ENCODE measurements at places on chromosomes 5 and 9. TPM values are rescaled to one million over a fixed set of nuclear protein-coding genes. Genes with fewer than 3 reads are reported as not detected.
A peak's percentile ranks its signal among the peaks of the same experiment; 100 is the strongest.

The PCDHB13 gene
- total RNA-seq: 3.8 TPM

The ENTREP1 gene
- not detected for total RNA-seq

The NUDT12 gene
- total RNA-seq: 7.4 TPM

The FBXL7 gene
- 18.1 TPM for total RNA-seq

The FCHSD1 gene
- 21.5 TPM for total RNA-seq

DNA sequence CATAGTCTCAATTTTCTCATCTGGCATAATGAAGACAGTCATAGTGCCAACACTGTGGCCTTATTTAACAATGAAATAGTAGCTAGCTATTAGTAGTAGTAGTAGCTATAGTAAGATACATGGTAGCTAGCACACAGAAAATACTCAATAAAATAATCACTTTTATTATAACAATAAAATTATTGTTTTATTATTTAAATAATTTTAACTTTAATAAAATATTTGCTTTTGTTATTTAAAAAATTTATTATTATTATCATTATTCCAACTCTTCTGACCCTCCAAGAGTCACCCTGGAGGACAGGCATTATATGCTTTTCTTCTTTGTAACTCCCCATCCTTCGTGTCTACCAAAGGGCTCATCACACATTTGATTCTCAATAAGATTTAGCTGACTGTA lies 252.1 kb downstream of the TRIM32 start:
- DNase-seq: no peak

GRCh38 chr9:93827545-93828330 lies 127.4 kb downstream of the BARX1 start:
- peak; percentile 7 for DNase-seq

DNA sequence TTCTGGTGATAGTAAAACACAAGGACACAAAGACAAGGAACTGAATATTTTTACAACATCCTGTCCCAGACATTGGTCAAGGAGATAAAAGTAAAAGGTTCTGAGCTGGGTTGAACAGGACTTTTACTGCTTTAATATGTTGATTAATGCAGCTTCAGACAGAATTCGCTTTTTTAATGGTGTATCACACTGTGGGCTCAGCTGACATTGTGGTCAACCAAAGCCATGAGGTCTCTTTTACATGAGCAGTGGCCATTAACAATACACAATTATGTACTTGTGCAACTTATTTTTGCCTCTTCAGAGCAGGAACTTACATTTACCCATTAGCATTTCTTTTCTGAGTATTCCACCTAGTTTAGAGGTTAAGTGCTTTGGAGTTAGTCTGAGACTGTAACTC lies 22.8 kb upstream of the ERBIN start:
- no peak for DNase-seq

DNA sequence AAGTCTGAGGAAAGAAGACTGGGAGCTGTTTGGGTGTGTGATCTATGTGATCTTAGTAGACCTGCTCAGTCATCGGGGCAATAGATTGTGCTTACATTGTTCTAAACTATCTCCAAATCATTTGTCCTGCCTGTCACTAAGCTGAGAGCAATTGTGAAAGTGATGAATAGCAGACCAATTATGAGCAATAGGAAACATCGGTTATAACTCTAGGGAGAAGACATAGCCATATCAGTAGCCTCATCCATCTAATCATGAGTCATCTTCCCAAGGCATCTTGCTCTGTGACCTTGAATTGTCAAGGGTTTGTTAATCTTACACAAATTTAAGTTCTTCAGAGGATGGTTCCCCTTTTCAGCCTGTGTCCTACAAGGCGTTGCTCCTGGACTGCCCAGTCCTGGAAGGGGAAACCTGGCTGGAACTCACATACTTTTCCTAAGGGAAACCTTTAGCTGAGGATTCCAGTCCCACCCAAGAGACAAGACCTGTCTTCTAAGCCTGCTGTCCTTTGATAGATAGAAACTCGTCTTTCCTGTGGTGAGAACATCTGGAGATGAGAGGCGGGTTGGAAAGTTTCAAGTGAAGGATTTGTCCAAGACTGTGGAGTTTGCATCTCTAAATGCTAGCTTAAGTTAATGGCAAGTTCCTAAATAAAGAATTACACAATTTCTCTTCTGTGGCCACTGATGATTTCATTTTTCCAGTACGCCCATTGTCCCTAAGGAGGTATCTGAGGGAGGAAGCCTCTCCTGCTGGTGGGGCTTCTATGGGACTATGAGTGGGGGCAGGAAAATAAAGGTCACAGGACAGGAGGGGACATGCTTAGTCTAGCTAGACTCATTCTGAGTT lies 53.9 kb upstream of the TRIM32 start:
- peak; percentile 70 for DNase-seq

DNA sequence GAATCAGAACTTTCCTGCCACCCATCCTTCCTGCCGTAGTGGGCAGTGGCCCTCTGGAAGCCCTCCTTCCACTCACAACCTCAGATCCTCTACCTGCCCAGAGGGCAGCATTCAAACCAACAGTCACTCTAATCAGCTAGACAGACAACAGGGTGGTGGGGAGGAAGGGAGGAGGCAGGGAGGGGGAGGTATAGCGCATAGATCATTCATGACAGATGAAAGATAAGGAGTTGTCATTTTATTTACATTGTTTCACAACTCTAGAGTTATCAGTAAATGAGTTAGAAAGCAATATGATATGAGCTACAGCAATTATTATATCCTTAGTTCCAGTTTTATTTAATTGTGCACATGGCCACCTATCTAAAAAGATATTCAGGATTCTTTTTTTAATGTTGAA lies 852 bp downstream of the IL9 start:
- no peak for DNase-seq

- DNase-seq: no peak
Observed at GRCh38 chr9:7739595-7739994, 60.0 kb downstream of the DMAC1 start.

GRCh38 chr5:10491673-10492026 lies 50.0 kb downstream of the ROPN1L start:
- DNase-seq: no peak

GRCh38 chr5:75648712-75649111 lies 37.5 kb downstream of the ANKDD1B start:
- no peak for DNase-seq

DNA sequence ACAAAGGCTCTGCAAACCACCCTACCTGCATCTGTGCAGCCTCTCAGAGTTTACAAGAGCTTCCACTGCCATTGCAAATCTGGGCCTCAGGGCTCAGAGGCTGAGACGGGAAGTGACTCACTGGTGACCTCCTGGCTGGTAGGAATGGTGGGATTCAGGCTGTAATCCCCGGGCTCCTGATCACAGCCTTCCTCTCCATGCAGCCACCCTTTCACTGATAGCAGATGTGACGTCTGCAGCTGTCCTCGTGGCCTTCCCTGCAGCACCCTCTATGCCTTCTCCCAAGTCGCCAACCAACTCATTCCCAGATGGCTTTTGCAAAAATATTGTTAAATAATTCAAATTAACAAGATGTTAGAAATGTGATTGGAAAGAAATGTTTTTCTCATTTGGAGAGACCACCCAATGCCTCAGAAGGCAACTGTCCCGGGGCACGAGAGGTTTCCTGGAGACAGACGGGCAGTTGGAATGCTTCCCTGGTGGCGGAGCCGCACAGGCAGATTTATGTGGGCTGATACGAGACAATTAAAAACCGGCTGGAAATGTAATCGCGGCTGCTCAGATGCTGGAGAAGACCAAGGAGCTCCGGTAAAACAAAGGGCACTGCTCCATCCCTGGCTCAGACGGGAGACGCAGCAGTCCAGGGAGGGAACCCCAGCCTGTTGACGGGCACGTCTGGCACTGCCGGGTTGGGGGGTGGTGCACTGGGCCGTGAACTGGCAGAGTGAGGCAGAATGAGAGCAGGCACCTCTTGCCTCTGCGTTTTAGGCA lies 34.4 kb upstream of the SLC25A51 start:
- peak; percentile 82 for DNase-seq

DNA sequence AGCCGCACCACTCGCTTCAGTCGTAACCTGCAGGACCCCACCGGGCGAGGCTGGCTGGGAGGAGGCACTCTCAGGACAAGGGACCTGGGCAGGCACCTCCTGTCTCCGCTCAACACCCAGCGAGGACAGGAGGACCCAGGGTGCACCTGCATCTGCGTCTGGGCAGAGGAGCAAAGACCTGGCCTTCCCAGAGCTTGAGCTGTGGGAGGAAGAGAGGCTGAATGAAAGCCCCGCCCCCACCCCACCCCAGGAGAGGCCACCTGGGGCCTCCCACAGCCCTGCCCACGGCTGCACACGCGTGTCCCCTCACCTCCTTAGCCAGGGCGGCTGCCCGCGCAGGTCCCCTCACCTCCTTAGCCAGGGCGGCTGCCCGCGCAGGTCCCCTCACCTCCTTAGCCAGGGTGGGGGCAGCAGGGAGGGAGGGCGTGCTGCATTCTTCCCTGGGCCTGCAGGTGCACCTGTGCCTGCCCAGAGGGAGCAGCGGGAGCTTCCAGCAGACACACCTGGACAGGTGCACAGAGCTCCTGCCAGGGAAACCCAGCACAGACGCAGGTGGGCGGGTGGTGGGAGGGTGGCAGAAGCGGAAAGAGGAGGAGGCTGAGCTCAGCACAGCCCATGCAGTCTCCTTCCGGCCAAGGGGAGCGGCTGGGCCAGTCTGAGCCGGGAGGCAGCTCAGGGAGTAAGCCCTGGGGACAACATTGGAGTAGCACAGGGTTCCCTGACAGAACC lies 18.5 kb upstream of the SLC12A7 start:
- DNase-seq: no peak

DNA sequence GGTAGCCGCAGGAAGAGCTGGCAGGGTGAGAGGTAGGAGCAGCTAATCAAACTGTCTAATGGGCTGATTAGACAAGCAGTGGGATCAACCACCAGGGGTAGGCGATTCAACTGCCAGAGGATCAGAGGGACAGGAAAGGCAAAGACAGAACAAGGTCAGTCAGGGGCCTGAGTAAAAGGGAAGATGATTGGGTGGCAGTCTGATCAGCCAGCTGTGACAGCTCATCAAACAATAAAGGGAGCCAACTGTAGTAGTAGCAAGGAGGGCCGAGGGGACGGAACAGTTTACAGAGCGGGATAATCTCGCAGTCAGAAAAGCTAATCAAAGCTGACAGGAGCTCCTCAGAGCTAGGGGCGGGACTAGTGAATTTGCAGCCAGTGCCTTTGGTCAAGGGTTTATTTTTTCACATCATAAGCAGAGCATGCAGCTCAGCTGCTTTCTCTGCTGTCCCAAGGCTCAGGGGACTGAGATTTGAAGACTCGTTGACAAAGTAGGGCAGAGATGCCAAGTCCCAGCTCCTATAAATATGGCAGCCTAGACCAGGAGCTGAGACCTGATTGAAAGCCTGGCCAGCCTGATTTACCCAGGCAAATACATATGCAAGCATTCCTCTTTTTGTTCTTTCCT lies 418.2 kb downstream of the GABRG2 start:
- no peak for DNase-seq

- DNase-seq: no peak
Observed at GRCh38 chr5:51810592-51810991, 427.3 kb downstream of the ISL1 start.

- DNase-seq: no peak
Observed at GRCh38 chr5:165448753-165449152, 1943.3 kb downstream of the MAT2B start.

GRCh38 chr9:124222918-124223720 lies 34.6 kb upstream of the NEK6 start:
- DNase-seq: no peak

DNA sequence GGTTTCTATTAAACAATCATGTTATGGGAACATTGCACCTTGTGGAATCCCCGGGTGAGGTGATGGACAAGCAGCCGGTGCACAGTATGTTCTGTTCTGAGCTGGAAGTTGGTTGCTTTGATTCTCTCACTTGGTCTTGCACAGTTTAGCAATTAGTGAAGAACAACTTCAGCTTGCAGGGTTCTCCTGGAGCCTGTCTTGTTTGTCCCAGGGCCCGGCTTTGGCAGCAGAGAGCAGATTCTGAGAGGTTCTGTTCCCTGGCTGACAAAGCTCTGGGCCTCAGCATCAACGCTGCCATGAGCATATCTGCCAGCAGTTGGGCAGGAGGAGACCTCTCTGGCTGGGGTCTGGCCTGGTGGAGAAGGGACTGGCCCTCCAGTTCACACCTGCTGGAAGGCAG lies 16.9 kb downstream of the GADD45G start:
- no peak for DNase-seq

- no peak for DNase-seq
Observed at GRCh38 chr9:31325778-31326177, 1058.7 kb upstream of the ACO1 start.
